Effector memory CD8-positive, alpha-beta T cell (primary cell): ENCODE measurements at places on chromosomes 12 and 14.

DNA sequence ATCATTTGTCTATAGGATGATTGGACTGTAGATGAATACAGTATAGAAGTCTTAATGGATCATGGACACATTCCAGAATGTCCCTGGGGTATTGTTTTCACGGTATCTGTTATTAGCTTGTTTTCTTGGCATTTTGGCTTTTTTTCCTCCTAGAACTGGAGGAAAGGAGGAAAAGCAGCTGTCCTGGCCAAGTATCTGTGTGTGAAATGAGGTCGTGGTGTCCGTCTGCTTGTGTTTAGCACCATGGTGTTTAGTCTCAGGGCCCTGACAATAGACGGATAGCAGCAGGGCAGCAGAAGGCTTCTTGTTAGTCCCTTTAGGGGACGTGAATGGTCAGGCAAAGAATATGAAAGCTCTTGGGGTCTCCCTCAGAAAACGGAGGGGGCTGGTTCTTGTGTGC lies 21.2 kb downstream of the FGF6 start:
- H3K27ac ChIP-seq: no peak overlapping the region
- H3K4me3 ChIP-seq: no peak overlapping the region
- no peak for DNase-seq
- no peaks in the 10 kb centered on the region for H3K36me3 ChIP-seq

DNA sequence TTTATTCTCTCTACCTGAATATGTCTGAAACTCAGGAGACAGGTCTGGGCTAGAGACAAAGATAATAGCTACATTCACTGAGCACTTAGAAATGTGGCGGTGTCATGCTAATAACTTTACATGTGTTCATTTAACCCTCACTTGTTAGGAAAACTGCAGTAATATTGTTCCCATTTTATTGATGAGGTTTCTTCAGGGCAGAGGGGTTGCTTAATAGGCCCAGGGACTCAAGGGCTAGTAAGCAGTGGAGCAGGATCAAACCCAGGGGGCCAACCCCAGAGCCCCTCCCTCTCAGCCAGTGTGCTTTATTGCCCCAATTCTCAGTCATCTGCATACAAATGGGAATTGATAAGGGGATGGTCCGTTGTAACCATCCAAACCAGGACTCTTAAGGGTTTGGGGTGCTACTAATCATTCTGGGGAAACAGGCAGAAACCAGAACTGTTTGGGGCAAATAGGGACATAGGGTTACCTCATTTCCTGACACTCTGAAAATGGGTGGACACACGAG lies 142.8 kb upstream of the AMIGO2 start:
- H3K27me3 ChIP-seq: no peaks in the 10 kb centered on the region
- H3K4me1 ChIP-seq: peaks cover 51% of the 10 kb centered on the region
- peak overlapping the region; percentile 41 for H3K4me3 ChIP-seq
- peak overlapping the region; percentile 93 for H3K27ac ChIP-seq
- H3K36me3 ChIP-seq: peaks cover 68% of the 10 kb centered on the region

DNA sequence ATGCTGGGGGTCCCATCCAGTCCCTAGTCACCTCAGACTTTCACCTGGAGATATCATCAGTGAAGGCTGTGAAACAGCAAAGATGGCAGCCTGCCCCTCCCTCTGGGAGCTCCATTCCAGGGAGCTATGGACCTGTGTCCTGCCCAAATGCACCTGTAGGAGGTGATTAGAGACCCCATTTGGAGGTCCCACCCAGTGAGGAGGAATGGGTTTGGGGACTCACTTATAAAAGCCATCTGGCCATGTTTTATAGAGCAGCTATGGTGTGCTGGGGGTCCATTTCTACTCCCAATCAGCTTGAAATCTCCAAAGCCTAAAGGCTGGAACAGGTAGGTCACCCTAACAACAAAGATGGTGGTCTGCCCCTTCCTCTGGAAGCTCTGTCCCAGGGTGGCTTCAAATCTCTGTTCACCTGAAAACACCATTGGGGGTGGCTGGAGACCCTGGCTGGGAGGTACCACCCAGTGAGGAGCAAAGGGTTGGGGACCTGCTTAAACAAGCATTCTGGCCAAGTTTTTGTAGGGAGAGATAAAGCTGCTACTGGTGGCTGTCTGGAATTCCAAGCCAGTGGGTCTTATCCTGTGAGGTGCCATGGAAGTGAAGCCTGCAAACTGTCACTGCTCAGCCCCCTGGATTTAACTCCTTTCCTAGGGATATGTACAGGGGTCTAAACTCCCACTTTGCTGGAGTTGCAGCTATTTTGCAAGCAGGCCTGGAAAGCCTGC lies 182.3 kb downstream of the RASSF9 start:
- no peaks in the 10 kb centered on the region for H3K4me1 ChIP-seq
- no peak overlapping the region for H3K27ac ChIP-seq
- no peaks in the 10 kb centered on the region for H3K27me3 ChIP-seq
- DNase-seq: no peak

DNA sequence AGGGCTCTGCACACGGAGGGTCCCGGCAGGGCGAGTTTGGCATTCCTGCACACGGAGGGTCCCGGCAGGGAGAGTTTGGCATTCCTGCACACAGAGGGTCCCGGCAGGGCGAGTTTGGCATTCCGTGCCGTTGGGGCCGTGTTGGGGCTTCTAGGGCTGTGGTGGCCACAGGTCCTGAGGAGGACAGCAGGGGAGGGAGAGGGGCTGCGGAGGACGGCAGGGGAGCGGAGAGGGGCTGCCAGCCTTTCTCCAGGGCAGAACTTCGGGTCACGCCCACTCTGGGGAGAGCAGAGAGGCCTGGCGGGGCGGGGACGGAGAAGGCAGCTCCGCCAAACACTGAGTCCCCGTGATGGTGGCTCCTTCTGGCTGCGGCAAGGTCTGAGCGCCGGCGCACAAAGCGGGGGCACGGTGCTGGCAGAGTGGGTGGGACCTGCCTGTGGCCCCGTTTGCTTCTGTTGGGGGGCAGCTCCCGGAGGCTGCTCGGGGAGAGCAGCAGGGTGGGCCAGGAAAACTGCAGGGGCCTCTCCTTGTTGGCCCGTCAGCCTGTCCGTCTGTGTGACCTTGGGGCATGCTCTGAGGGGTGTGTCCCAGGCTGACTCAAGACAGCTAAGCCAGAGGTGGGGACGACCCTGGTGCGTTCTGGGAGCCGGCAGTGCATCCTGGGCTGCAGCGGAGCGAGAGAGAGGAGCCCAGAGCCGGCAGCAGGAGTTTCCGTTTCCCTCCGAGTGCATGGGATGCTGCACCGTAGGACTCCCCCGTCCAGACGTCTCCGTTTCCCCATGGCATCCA lies 60.2 kb downstream of the LRCOL1 start:
- no peaks in the 10 kb centered on the region for H3K27me3 ChIP-seq
- DNase-seq: no peak

- no peak overlapping the region for H3K27ac ChIP-seq
- H3K27me3 ChIP-seq: peaks cover 24% of the 10 kb centered on the region
- peak; percentile 9 for DNase-seq
- peaks cover 21% of the 10 kb centered on the region for H3K36me3 ChIP-seq
- H3K4me3 ChIP-seq: no peak overlapping the region
Measured at GRCh38 chr12:124763594-124763979, 100.1 kb downstream of the SCARB1 start.

DNA sequence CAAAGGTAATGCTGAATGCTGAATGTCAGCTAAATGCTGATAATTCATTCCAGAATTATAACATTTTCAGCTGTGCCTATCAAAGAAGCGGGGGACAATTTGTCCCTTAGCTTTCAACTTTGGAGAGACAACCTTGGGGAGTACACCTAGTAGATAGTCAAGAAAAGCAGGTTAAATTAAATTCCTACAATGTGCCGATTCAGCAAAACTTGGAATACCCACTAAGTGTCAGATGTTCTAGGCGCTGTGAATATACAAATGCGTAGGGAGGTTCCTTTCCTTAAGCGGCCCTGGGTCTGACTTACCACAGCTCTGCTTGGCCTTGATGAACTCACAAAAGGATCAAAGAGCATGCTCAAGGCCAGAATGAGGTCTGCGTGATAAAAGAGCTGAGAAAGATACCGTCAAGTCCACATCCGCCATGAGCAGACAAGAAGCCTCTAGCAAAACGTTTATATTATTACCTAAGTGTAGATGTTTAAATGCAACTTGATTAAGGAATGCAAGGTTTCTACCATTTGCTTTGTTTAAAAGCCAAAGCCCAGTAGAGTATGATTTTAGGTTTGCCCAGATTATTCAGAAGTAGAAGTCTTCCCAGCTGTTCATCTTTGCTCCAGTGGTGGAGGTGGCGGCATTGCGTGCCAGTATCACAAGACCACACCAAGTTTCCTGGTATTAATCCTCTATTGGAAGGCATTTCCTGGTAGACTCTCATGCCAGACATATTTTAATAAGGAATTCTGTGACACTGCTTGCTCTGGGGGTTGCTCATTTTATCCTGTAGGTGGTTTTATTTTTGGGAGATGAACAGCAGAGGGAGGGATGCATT lies 368.6 kb downstream of the DPF3 start:
- H3K27me3 ChIP-seq: peaks cover 15% of the 10 kb centered on the region
- peaks cover 35% of the 10 kb centered on the region for H3K4me1 ChIP-seq
- no peaks in the 10 kb centered on the region for H3K36me3 ChIP-seq
- H3K27ac ChIP-seq: no peak overlapping the region
- H3K4me3 ChIP-seq: no peak overlapping the region
- no peak for DNase-seq

DNA sequence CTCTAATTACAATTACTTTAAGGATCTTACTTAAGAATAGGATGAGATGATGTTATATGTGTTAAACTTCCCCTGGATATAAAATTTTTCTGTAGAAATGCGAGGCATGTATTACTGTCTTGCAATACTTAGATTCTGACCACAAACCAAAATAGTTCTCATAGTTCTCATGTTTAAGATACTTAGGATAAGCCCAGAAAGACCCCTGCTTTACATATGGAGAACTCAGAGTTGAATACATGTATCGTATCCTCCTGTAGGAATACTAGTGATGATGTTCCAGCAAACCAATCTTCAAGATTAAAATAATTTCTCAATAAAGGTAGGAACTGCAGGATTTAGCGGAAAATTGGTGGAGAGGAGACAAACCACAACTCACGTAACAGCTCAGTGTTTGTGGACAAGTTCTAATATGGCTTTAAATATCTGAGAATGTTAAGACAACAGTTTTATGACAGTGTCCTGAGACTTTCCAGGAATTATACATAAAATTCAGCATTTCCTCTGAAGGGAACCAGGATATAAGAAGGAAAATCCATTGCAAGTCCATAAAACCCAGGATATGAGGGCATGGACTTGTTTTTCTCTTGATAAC lies 114.7 kb upstream of the CRY1 start:
- DNase-seq: no peak
- peaks cover 56% of the 10 kb centered on the region for H3K27me3 ChIP-seq
- H3K36me3 ChIP-seq: no peaks in the 10 kb centered on the region
- no peaks in the 10 kb centered on the region for H3K4me1 ChIP-seq
- H3K27ac ChIP-seq: no peak overlapping the region
- H3K4me3 ChIP-seq: no peak overlapping the region

GRCh38 chr14:89853936-89854693 lies 100.4 kb downstream of the EFCAB11 start:
- H3K27me3 ChIP-seq: no peaks in the 10 kb centered on the region
- DNase-seq: no peak
- H3K27ac ChIP-seq: no peak overlapping the region
- no peaks in the 10 kb centered on the region for H3K36me3 ChIP-seq
- no peak overlapping the region for H3K4me3 ChIP-seq

DNA sequence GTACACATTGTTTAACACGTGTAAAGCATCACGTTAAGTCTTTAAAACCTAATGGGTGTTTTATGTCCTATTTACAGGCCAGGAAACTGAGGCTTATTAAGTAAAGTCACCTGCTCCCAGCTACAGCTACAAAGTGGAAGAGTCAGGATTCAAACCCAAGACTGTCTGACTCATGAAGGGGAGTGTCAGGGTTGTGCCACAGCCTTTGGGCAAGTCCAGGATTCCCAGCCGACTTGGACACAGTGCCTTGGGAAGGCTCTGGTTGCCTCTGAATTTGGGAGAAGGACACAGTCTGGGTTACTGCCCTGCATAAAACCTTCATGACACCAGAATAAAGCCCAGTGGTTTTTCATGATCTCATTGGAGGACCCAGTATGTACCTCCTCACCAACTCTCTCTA lies 7.3 kb downstream of the RNU4-2 start:
- H3K36me3 ChIP-seq: peaks cover 3% of the 10 kb centered on the region
- H3K27ac ChIP-seq: no peak overlapping the region
- H3K4me3 ChIP-seq: no peak overlapping the region

DNA sequence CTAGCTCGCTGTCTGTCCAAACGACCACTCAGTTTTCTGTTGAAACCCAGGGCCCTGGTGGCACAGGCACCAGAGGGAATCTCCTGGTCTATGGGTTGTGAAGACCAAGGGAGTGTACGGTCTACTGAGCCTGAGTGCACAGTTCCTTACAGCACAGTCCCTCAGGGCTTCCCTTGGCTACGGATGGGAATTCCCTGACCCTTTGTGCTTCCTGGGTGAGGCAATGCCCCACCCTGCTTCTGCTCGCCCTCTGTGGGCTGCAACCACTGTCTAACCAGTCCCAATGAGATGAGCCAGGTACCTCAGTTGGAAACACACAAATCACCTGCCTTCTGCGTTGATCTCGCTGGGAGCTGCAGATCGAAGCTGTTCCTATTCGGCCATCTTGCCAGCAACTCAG lies 22.6 kb downstream of the GPHN start:
- H3K27me3 ChIP-seq: no peaks in the 10 kb centered on the region
- H3K27ac ChIP-seq: no peak overlapping the region
- peaks cover 7% of the 10 kb centered on the region for H3K4me1 ChIP-seq
- H3K4me3 ChIP-seq: no peak overlapping the region
- no peaks in the 10 kb centered on the region for H3K36me3 ChIP-seq
- DNase-seq: no peak

DNA sequence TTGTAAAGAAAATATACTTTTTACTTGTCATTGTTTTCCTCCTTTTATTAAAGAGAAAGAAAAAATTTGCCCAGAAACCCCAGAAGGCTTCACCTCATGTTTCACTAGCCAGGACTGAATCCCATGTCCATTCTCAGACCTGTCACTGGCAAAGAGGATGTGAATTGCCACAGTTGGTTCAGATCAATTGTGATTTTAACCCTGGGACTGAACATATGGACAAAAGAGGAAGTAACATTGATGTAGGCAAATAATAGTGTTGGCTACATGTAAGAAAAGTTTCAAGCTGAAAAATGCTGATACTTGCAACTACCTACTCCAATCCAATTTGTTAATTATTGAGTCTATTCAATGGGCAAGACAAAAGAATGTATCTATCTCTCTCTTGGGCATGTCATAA lies 8.6 kb upstream of the CCDC196 start:
- H3K27ac ChIP-seq: no peak overlapping the region
- H3K27me3 ChIP-seq: no peaks in the 10 kb centered on the region
- no peaks in the 10 kb centered on the region for H3K4me1 ChIP-seq
- H3K4me3 ChIP-seq: no peak overlapping the region
- no peaks in the 10 kb centered on the region for H3K36me3 ChIP-seq

GRCh38 chr12:56188778-56189098 lies 545 bp downstream of the SMARCC2 start:
- peak overlapping the region; percentile 98 for H3K4me3 ChIP-seq
- H3K27ac ChIP-seq: peak overlapping the region; percentile 99
- no peak for DNase-seq
- H3K4me1 ChIP-seq: peaks cover 45% of the 10 kb centered on the region

- no peaks in the 10 kb centered on the region for H3K36me3 ChIP-seq
- H3K4me3 ChIP-seq: no peak overlapping the region
- DNase-seq: no peak
Measured at GRCh38 chr14:85016496-85016895, 513.4 kb upstream of the FLRT2 start.

- H3K36me3 ChIP-seq: no peaks in the 10 kb centered on the region
- no peak overlapping the region for H3K27ac ChIP-seq
- no peaks in the 10 kb centered on the region for H3K4me1 ChIP-seq
- no peaks in the 10 kb centered on the region for H3K27me3 ChIP-seq
- H3K4me3 ChIP-seq: no peak overlapping the region
- DNase-seq: no peak
Measured at GRCh38 chr14:33363682-33364081, 425.0 kb downstream of the NPAS3 start.

- H3K27me3 ChIP-seq: peaks cover 60% of the 10 kb centered on the region
- DNase-seq: no peak
- H3K4me1 ChIP-seq: peaks cover 4% of the 10 kb centered on the region
- no peak overlapping the region for H3K27ac ChIP-seq
- H3K4me3 ChIP-seq: no peak overlapping the region
Measured at GRCh38 chr14:56524971-56525677, 54.5 kb upstream of the TMEM260 start.
